Keratinocyte (primary cell): ENCODE measurements at places on chromosomes 1 and 21. TPM values are rescaled to one million over a fixed set of nuclear protein-coding genes. Genes with fewer than 3 reads are reported as not detected.

GBP7 gene
- not detected in 3 replicates for polyA plus RNA-seq

TRIM67 gene
- not detected in 3 replicates for polyA plus RNA-seq

WNT4 gene
- polyA plus RNA-seq = 0.35 to 17.2 TPM (median 2.6 TPM) in 3 replicates

ETNK2 gene
- 18.4 to 26.4 TPM (median 20.6 TPM) in 3 replicates for polyA plus RNA-seq

FAM3B gene
- not detected in 3 replicates for polyA plus RNA-seq

LDLRAD1 gene
- not detected in 3 replicates for polyA plus RNA-seq

KCNJ9 gene
- not detected in 3 replicates for polyA plus RNA-seq

FMO4 gene
- 2.9 to 6.2 TPM (median 4.7 TPM) in 3 replicates for polyA plus RNA-seq

INSRR gene
- polyA plus RNA-seq = not detected in 3 replicates

OR2T11 gene
- not detected in 3 replicates for polyA plus RNA-seq

CCDC181 gene
- not detected in 3 replicates for polyA plus RNA-seq

GJA9 gene
- 0.11 to 0.45 TPM (median 0.38 TPM) in 3 replicates for polyA plus RNA-seq

TCHH gene
- 0.07 to 0.25 TPM (median 0.14 TPM) in 3 replicates for polyA plus RNA-seq

C1orf167 gene
- not detected in 3 replicates for polyA plus RNA-seq

ZMYND12 gene
- polyA plus RNA-seq = 0.15 to 0.31 TPM (median 0.24 TPM) in 3 replicates

CYB561D1 gene
- 4.9 to 7.6 TPM (median 5.0 TPM) in 3 replicates for polyA plus RNA-seq

NOTCH2 gene
- 22.5 to 36.9 TPM (median 24.3 TPM) in 3 replicates for polyA plus RNA-seq

DNASE2B gene
- not detected in 3 replicates for polyA plus RNA-seq

TLR5 gene
- 0.69 to 3.2 TPM (median 1.3 TPM) in 3 replicates for polyA plus RNA-seq

OR10J1 gene
- not detected in 3 replicates for polyA plus RNA-seq

LCE2C gene
- 0.41 to 0.48 TPM in 2 of 3 replicates, not detected in the other for polyA plus RNA-seq

SPATA17 gene
- polyA plus RNA-seq = 0.82 to 1.8 TPM (median 1.4 TPM) in 3 replicates

S100A1 gene
- polyA plus RNA-seq = 0.12 to 0.15 TPM in 2 of 3 replicates, not detected in the other

ZBTB7B gene
- 15.3 to 51.8 TPM (median 20.9 TPM) in 3 replicates for polyA plus RNA-seq

PLA2G2F gene
- 0.26 to 0.31 TPM (median 0.26 TPM) in 3 replicates for polyA plus RNA-seq

KRTAP12-4 gene
- not detected in 3 replicates for polyA plus RNA-seq

FAM177B gene
- not detected in 3 replicates for polyA plus RNA-seq

LCE2A gene
- polyA plus RNA-seq = 0.12 to 0.16 TPM in 2 of 3 replicates, not detected in the other

CFAP74 gene
- polyA plus RNA-seq = not detected in 3 replicates

CHODL gene
- polyA plus RNA-seq = 0.80 to 1.6 TPM (median 1.4 TPM) in 3 replicates

GNPAT gene
- polyA plus RNA-seq = 25.6 to 39.9 TPM (median 32.1 TPM) in 3 replicates

FCAMR gene
- not detected in 3 replicates for polyA plus RNA-seq

RAP1GAP gene
- 0.95 to 1.6 TPM (median 1.1 TPM) in 3 replicates for polyA plus RNA-seq

RAB25 gene
- 93.4 to 159 TPM (median 106 TPM) in 3 replicates for polyA plus RNA-seq

ZNF593 gene
- polyA plus RNA-seq = 26.0 to 45.2 TPM (median 28.1 TPM) in 3 replicates

IVL gene
- polyA plus RNA-seq = 61.1 to 231 TPM (median 89.2 TPM) in 3 replicates

SLAMF7 gene
- polyA plus RNA-seq = 21.9 to 56.5 TPM (median 31.0 TPM) in 3 replicates

CNR2 gene
- polyA plus RNA-seq = not detected in 3 replicates

MFSD2A gene
- 50.1 to 62.5 TPM (median 57.0 TPM) in 3 replicates for polyA plus RNA-seq

NEXN gene
- 1.5 to 2.3 TPM (median 1.8 TPM) in 3 replicates for polyA plus RNA-seq

PER3 gene
- polyA plus RNA-seq = 3.9 to 7.2 TPM (median 7.0 TPM) in 3 replicates

HSPG2 gene
- 9.0 to 20.7 TPM (median 17.0 TPM) in 3 replicates for polyA plus RNA-seq

LEMD1 gene
- polyA plus RNA-seq = 0.91 to 3.4 TPM (median 1.9 TPM) in 3 replicates

GJB5 gene
- polyA plus RNA-seq = 169 to 244 TPM (median 235 TPM) in 3 replicates

OR14K1 gene
- polyA plus RNA-seq = not detected in 3 replicates

HSD3B1 gene
- 0.34 to 0.50 TPM (median 0.48 TPM) in 3 replicates for polyA plus RNA-seq

MAP3K7CL gene
- polyA plus RNA-seq = 13.7 to 17.3 TPM (median 16.5 TPM) in 3 replicates

ZNF678 gene
- 1.5 to 3.0 TPM (median 2.2 TPM) in 3 replicates for polyA plus RNA-seq

PTGER3 gene
- polyA plus RNA-seq = 0.04 to 0.05 TPM in 2 of 3 replicates, not detected in the other

AKT3 gene
- polyA plus RNA-seq = 2.7 to 4.2 TPM (median 2.9 TPM) in 3 replicates

C1orf226 gene
- 0.06 to 0.13 TPM (median 0.12 TPM) in 3 replicates for polyA plus RNA-seq

ICOSLG gene
- 1.7 to 2.2 TPM (median 1.8 TPM) in 3 replicates for polyA plus RNA-seq

ZNF692 gene
- 18.7 to 48.9 TPM (median 27.0 TPM) in 3 replicates for polyA plus RNA-seq

SPRR5 gene
- polyA plus RNA-seq = 0.12 to 0.35 TPM (median 0.30 TPM) in 3 replicates

SOAT1 gene
- polyA plus RNA-seq = 46.7 to 62.9 TPM (median 49.6 TPM) in 3 replicates

JAM2 gene
- polyA plus RNA-seq = 0.04 TPM in 1 of 3 replicates, not detected in the others

SMYD3 gene
- 23.0 to 31.0 TPM (median 29.3 TPM) in 3 replicates for polyA plus RNA-seq

ARID1A gene
- polyA plus RNA-seq = 5.9 to 20.6 TPM (median 10.2 TPM) in 3 replicates
